ENCODE measurements at places on chromosomes 6 and 20. TPM values are rescaled to one million over a fixed set of nuclear protein-coding genes. Genes with fewer than 3 reads are reported as not detected.

DNA sequence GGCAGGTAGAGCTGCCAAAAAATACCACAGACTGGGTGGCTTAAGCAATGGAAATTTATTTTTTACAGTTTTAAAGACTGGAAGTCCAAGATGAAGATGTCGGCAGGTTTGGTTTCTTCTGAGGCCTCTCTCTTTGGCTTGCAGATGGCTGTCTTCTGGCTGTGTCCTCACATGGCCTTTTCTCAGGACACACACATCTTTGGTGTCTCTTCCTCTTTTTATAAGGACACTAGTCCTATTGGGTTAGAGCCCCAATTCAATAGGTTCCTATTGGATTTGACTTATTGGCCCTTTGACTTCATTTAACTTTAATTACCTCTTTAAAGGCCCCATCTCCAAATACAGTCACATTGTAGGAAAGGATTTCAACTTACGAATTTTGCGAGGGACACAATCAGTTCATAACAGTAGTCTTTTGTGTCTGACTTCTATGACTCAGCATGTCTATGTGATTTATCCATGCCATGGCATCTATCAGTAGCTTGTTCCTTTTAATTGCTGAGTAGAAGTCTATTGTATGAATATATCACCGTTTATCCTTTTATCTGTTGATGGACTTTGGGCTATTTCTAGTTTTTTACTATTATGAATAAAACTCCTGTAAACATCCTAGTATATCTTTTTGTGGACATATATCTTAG is 11.0 kb upstream of the TCP11 start:
- no peak for DNase-seq

POM121L2 gene
- not detected for total RNA-seq

TNFAIP3 gene
- total RNA-seq, result 31.0 TPM

DNA sequence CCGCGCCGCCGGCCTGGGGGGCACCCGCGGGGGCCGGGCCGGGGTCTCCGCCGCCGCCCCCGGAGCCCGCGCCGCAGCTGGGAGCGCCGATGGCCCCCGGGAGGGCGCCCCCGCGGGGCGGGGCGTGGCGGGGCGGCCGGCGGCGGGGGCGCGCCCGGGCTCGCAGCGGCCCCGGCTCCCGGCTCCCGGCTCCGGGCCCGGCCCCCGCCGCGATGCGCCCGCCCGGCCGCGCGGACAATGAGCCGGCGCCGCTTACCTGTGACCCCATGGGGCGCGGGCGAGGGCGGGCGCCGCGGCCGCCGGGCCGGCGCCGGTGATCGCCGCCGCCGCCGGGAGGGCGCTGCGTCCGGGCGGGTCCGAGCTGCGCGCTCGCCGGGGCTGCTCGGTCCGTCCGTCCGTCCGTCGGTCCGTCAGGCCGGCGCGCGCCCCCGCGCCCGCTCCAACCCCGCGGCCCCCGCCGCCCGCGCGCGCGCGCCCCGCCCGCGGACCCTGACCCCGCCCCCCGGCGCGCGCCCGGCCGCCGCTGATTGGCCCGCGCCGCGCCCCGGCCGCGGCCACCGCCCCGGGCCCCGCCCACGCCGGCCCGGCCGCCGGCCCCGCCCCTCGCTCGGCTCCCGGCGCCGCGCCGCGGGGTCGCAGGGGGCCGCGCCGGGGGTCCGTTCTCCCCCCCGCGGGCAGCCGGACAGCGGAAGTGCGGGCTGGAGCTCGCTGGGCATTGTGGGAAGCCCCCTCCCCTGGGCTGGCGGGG is at the start of gene ZBTB46:
TSS of gene ZBTB46 (minus strand) at position 424 of the 748 bp plus-strand sequence. CDS start 40,507 bp downstream, outside the sequence.
- no peak for DNase-seq

- DNase-seq, result no peak
Measured at GRCh38 chr6:111725446-111726112, 119.9 kb upstream of the TRAF3IP2 start.

- DNase-seq, result no peak
Measured at GRCh38 chr20:23587631-23588030, 18.1 kb downstream of the CST9 start.

MMS22L gene
- 14.2 TPM for total RNA-seq

GRCh38 chr20:4088766-4089165 is 73.4 kb upstream of the RNF24 start:
- no peak for DNase-seq

- DNase-seq, result no peak
Measured at GRCh38 chr6:148500402-148500801, 157.8 kb downstream of the SASH1 start.

PMEPA1 gene
- total RNA-seq, result 15.2 TPM

DNA sequence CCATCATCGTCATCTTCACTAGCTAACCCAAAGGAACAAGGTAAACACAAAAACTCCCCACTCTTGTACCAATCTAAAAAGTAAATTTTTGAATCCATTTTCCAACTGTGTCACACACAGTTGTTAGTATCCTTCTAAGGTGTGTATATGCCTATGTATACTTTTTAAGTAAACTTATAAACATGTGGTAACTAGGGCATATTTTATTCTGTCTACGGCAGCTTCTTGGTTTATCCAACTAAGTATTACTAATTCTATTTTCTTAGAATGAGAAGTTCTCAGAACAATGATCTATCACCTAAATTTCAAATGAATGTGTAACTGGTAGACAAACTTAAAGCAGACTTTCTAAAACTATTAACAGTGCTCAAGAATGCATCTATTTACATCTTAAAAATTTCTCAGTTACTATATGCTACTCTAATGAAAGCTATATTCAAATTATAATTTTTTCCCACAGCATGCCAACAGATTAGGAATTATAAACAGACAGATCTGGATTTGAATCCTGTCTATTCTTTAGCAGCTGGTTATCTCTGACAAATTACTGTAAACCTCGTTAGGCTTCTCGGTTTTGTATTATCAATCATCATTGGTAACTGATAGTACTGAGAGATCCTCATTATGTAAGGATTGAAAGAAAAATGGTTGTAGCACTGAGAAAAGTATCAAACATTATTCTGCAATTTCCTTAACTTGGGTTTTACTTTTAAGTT is 1.8 kb upstream of the PLN start:
- no peak for DNase-seq

MYT1 gene
- total RNA-seq, result 0.18 TPM

GRCh38 chr6:151107897-151108427 is 131.8 kb upstream of the AKAP12 start:
- no peak for DNase-seq

DNA sequence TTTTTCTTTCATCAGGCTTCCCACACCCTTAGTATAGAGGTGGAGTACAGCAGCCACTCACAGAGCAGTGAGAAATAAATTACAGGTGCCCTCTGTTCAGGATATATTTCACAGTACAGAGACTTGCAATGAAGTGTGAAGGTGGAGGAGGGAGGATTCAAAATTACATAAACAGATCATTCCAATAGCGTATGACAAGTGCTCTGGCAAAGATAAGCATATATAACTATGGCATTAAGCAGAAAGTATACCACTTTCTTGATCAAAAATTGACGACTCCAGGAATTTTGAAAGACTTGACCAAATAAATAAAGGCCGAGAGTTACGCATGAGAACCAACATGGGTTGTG is 108.7 kb downstream of the GPX5 start:
- DNase-seq, result no peak

DNA sequence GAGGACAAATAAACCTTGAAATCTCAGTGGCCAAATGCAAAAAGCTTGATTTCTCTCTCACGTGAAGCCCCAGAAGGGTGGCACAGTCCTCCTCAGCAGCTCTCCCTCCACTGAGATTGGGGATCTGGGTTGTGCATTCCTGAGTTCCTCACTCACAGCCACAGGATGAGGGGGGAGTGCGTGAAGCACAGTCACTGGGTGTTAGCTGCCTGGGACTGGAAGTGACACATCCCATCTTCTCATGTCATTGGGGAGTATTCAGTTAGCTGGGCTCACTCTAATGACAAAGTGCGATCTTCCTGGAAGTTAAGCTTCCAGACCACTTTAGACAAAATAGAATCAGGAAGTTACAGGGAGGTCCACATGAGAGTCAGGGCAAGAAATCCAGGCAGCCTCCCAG is 192.2 kb upstream of the LRFN2 start:
- DNase-seq, result no peak

DNA sequence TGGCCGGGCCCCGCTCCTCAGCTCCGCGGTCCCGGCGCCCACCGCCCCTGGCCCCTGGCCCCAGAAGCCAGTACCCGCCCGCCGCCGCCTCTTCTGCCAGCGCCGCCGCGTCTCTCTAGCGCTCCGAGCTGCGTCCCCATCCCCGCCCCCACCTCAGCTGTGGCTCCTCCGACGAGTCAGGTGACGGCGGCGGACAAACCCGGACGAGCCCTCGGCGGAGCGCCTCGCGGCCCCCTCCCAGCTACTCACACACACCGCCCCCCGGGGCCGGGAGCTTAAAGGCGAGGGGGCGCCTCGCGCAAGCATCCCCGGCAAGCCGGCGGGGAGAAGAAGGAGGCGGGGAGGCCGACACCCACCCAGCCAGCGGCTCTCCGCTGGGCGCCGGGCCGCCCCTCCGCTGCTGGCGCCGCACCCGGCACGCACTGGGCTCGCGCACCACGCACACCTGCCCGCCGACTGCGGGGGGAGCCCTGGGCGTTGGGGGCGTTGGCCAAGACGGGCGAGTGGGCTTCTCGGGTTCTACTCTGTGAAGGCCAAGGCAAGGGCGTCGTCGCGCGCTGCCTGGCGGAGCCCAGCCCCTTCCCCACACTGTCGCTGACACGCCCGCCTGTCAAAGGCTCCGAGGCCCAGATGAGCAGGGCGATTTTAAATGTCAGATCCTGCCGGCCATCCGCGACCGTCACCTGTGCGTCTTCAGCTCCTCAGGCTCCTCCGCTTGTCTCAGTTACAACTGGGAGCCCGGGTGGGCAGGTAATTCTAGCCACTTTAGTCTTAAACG is at the start of gene SNAP91:
TSS of gene SNAP91 (minus strand) at position 132 of the 778 bp plus-strand sequence. CDS start 1,174 bp downstream, outside the sequence.
- DNase-seq, result no peak

- no peak for DNase-seq
Measured at GRCh38 chr6:53796451-53796780, 1.6 kb downstream of the LRRC1 start.

Measured in ureter (tissue), 1 donor.